Uterus (tissue), 4 donors: ENCODE measurements at places on chromosomes 1 and 21.

- no peak for DNase-seq
- H3K27ac ChIP-seq = no peak overlapping the region
- no peaks in the 10 kb centered on the region for H3K36me3 ChIP-seq
- H3K4me1 ChIP-seq = no peaks in the 10 kb centered on the region
- H3K27me3 ChIP-seq = no peaks in the 10 kb centered on the region
Observed at GRCh38 chr1:37652976-37653375, 18.3 kb upstream of the RSPO1 start.

DNA sequence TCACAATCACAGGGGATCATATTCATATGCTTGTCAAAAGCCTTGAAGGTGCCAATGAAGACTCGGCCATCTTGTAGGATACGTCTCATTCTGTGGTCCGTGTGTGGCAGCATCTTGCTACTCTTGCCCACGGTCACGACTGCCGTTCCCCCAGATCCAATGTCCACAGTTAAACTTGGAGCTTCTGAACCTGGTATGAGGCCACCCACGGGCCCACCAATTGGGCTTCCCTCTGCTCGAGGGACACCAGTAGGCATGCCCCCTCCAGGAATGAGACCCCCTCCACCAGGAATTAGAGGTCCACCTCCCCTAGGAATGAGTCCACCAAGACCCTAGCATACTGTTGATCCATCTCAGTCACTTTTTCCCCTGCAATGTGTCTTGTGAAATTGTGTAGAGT is 39.6 kb downstream of the MORN1 start:
- no peak overlapping the region for H3K4me3 ChIP-seq
- DNase-seq = no peak
- H3K36me3 ChIP-seq = no peaks in the 10 kb centered on the region
- no peak overlapping the region for H3K27ac ChIP-seq
- H3K27me3 ChIP-seq = no peaks in the 10 kb centered on the region
- no peaks in the 10 kb centered on the region for H3K4me1 ChIP-seq

DNA sequence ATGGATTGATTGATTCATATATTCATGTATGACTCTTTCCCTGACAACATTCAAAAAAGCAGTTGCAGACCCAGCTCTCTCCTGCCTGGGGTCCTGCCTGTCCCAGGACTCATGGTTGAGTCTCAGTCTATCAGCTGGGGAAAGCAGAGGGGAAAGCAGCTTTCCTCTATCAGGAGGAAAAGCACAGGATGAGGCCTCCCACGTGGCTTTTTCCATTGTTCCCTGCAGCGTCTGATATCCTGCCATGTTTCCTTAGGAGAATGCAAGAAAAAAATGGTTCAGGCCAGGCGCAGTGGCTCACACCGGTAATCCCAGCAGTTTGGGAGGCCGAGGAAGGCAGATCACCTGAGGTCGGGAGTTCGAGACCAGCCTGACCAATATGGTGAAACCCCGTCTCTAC is 133.0 kb upstream of the VAMP3 start:
- no peak overlapping the region for H3K4me3 ChIP-seq
- DNase-seq = no peak
- no peaks in the 10 kb centered on the region for H3K4me1 ChIP-seq
- H3K36me3 ChIP-seq = no peaks in the 10 kb centered on the region

GRCh38 chr21:34865400-34866241 is 183.5 kb downstream of the RUNX1 start:
- H3K4me3 ChIP-seq = no peak overlapping the region
- DNase-seq = no peak
- H3K36me3 ChIP-seq = no peaks in the 10 kb centered on the region
- H3K27me3 ChIP-seq = no peaks in the 10 kb centered on the region
- no peaks in the 10 kb centered on the region for H3K4me1 ChIP-seq
- no peak overlapping the region for H3K27ac ChIP-seq

DNA sequence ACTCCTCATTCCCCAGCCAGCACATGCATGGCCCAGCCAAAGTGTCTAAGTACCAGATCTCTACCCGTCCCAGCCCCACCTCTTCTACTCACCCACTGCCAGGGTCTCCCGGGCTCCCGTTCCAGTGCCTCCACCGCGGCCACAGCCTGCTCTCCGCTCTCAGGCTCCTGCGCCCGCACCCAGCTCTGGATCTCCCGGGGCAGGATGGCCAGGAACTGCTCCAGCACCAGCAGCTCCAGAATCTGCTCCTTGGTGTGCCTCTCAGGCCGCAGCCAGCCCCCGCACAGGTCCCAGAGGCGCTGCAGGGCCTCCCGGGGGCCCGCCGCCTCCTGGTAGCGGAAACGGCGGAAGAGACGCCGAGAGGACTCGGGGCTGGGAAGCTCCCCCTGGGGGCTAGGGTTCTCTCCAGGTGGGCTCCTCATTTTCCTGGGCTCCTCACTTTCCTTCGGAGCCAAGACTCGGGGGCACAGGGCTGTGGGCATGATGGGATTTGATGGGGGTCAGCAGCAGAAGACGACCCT is 2.5 kb downstream of the ZNF496 start:
- H3K4me1 ChIP-seq = peaks cover 9% of the 10 kb centered on the region
- H3K36me3 ChIP-seq = no peaks in the 10 kb centered on the region

GRCh38 chr1:44029260-44029910 is 1.9 kb downstream of the SLC6A9 start:
- no peaks in the 10 kb centered on the region for H3K27me3 ChIP-seq
- H3K4me3 ChIP-seq = peak overlapping the region; percentile 64
- no peak for DNase-seq
- no peaks in the 10 kb centered on the region for H3K4me1 ChIP-seq

- peak overlapping the region; percentile 34 for H3K27ac ChIP-seq
- no peaks in the 10 kb centered on the region for H3K36me3 ChIP-seq
- no peaks in the 10 kb centered on the region for H3K27me3 ChIP-seq
- peak; percentile 50 for DNase-seq
Observed at GRCh38 chr1:111656086-111657017, 36.8 kb downstream of the RAP1A start.

- no peak overlapping the region for H3K4me3 ChIP-seq
- H3K36me3 ChIP-seq = no peaks in the 10 kb centered on the region
- no peaks in the 10 kb centered on the region for H3K4me1 ChIP-seq
- no peak overlapping the region for H3K27ac ChIP-seq
Observed at GRCh38 chr1:97412166-97412565, 508.7 kb downstream of the DPYD start.

DNA sequence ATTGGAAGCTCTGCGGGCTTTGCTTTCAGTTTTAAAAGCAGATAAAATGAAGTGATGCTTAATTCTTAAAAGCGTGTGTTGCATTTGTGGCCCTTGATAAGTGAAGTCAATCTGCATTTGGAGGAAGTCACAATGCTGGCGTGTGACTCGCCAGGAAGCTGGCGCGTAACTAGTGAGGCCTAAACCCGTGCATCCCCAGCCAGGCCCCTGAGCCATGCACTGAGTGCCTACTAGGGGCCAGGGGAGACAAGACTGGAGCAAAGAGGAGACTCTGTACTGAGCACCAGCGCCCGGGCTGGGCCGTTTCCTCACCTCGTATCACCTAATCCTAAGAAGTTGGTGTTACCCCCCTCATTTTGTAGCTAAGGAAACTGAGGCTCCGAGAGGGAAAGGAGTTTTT is 4.6 kb upstream of the DDOST start:
- H3K4me1 ChIP-seq = no peaks in the 10 kb centered on the region
- no peak overlapping the region for H3K4me3 ChIP-seq
- no peaks in the 10 kb centered on the region for H3K27me3 ChIP-seq
- DNase-seq = no peak
- peak overlapping the region; percentile 21 for H3K27ac ChIP-seq

- no peaks in the 10 kb centered on the region for H3K36me3 ChIP-seq
- no peak overlapping the region for H3K27ac ChIP-seq
- no peaks in the 10 kb centered on the region for H3K27me3 ChIP-seq
- no peak overlapping the region for H3K4me3 ChIP-seq
- peak; percentile 53 for DNase-seq
Observed at GRCh38 chr1:22420455-22421053, 31.1 kb upstream of the ZBTB40 start.
